ENCODE measurements at places on chromosomes 6 and 20.

DNA sequence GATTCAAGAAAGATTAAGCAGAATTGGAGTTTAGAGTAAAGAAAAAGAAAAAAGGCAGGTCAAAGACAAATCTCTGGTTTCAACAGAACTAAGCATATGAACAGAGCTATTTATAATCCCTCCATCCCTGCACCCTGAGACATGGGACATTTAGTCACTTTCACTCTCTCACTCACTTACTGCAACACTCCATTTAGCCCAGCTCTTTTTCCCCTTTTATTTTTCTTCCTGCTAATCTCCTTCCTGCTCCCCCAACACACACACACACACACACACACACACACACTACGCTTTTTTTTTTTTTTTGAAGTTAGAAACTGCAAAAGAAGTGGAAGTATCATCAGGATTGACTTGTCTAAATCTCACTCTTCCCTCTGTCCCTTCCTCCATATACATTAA, 45.1 kb upstream of the TBC1D7 start:
- no peak for DNase-seq

GRCh38 chr6:158972241-158973233, 27.5 kb downstream of the RSPH3 start:
- DNase-seq: peak; percentile 58

- peak; percentile 20 for DNase-seq
Observed at GRCh38 chr20:50635676-50636600, 55.4 kb downstream of the RIPOR3 start.

GRCh38 chr6:75128878-75129570, 76.8 kb downstream of the COL12A1 start:
- no peak for DNase-seq

DNA sequence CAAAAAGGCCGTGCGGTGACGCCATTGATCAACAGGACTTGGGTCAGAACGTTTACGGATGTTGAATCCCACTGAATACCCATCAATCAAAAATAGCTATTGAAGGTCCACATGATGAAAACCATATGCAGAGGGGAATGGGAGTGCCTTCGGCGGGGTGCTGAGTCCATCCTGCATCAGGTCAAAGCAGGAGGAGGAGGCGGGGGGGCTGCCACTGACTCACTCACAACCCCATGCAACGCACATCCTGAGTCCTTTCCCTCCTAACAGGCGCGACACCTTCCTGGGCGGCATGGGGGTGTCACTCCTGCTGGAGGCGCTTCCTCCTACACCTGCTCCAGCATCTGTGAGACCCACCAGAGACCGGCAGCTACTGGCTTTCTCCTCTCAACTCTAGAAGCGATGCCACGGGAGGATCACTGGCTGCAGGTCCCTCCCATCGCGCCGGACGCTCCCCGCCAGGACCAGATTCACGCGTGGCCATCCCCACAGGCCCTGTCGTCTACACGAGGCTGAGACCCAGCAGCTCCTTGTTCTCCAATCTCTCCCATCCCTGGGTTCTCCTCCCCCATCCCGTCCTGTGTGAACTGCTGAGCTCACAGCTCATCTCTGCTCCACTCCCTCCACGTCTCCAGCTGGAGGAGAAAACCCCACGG, 170.6 kb upstream of the THBS2 start:
- DNase-seq: no peak

GRCh38 chr6:81003156-81003555, 749.3 kb downstream of the TENT5A start:
- DNase-seq: no peak

GRCh38 chr20:20223981-20224380, 143.9 kb upstream of the INSM1 start:
- no peak for DNase-seq

DNA sequence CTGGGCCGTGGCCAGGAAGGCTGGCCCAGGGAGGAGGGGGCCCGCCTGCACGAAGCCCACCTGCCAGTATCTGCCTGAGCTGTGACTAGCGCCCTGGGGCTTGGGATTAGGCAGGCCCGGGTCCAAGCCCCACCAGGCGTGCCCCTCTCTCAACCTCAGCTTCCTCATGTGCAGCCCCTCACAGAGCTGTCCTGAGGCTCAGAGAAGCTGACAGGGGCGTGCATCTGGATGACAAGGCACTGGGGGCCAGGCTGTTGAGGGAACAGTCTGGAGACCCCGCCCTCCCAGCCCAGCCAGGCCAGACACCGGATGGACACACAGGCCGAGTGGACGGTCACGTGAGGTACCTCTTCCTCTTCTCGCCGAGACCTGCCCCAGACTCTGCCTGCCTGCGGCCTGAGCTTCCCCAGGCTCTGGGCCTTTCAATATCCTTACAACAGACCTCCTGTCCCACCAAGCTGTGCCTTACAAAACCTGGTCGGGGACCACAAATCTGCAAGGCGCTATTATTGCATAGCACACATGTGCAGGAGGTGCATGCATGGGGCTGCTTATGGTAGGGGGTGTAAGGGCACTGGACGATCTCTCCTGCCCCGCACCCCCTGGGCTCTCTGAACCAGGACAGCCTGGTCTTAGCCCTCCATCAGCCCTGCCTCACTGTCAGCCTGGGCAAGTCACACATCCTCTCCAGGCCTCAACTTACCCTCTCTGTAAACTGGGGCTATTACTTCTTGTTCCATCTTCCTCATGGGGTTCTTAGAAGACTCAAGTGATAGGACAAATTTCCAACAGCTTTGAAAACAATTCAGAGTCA, 20.0 kb downstream of the NOL4L start:
- no peak for DNase-seq

DNA sequence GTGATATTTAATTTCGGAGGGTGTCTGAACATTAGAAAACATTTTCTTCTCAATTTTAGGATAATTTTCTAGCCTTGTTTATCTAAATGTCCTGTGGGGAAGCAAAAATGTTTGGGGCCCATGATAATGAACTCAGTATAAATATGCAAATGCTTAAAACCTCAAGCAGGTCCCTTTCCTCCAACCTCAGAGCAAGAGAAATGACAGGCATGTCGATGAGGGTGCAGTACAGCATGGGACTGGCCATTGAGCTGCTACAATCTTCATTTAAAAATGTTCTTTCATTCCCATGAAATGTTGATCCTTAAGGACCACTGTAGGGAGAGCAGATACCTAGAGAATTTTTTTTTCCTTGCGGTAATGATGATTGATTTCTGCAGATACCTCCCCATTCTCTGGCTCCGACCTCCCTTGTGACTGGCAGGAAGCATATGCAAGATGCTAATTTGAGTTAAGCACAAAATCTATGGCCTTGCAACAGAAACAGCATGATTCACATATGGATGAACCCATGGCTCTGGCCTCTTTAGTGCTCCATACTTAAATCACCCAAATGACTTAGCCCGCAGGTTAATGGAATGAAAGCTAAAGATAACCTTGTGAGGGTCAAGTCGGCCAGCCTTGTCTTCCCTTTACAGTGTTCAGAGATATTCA, 243.3 kb downstream of the SOX4 start:
- no peak for DNase-seq

GRCh38 chr6:142045380-142046278, 87.1 kb upstream of the GJE1 start:
- no peak for DNase-seq

- DNase-seq: no peak
Observed at GRCh38 chr6:30836957-30837356, 47.4 kb upstream of the DDR1 start.

- no peak for DNase-seq
Observed at GRCh38 chr20:2276015-2276414, 19.8 kb upstream of the TGM3 start.

GRCh38 chr6:41607736-41608135, 30.5 kb upstream of the MDFI start:
- no peak for DNase-seq

DNA sequence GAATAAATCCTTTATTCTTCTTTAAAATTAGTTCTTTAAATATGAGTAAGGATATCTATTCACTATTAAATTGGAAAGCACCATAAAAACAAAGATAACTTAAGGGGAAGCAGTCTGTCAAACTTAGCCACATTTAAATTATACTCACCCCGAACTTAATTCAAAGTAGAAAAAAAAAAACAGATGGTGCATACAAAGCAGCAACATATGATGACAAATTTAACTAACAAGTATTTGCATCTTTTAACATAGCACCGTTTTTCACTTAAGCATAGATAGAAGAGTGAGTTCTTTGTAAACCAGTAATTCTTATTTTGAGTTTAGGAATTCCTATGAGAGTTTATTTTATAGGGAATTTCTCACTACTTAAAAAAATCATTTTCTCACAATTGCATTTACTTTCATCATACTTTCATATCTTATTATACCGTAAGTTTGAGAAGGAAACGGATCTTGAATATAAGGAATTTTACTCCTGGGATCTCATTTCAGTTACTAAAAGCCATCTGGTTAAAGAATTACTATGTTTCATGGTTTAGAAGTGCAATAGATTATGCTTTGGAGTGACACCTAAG, 828.2 kb upstream of the MAP3K7 start:
- DNase-seq: peak; percentile 18

DNA sequence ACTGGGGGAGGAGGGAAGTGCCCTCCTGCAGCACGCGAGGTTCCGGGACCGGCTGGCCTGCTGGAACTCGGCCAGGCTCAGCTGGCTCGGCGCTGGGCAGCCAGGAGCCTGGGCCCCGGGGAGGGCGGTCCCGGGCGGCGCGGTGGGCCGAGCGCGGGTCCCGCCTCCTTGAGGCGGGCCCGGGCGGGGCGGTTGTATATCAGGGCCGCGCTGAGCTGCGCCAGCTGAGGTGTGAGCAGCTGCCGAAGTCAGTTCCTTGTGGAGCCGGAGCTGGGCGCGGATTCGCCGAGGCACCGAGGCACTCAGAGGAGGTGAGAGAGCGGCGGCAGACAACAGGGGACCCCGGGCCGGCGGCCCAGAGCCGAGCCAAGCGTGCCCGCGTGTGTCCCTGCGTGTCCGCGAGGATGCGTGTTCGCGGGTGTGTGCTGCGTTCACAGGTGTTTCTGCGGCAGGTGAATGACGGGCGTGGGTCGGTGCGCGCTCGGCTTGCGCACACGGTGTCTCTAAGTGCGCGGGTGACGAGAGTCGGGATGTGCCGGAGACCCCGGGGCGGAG, at the start of gene CDKN1A:
Gene CDKN1A, plus strand, starts transcription at position 227 of the 555 bp plus-strand sequence. CDS start 5,388 bp downstream, outside the sequence.
- peak; percentile 80 for DNase-seq

GRCh38 chr6:14075095-14075503, 42.5 kb upstream of the CD83 start:
- DNase-seq: peak; percentile 14

DNA sequence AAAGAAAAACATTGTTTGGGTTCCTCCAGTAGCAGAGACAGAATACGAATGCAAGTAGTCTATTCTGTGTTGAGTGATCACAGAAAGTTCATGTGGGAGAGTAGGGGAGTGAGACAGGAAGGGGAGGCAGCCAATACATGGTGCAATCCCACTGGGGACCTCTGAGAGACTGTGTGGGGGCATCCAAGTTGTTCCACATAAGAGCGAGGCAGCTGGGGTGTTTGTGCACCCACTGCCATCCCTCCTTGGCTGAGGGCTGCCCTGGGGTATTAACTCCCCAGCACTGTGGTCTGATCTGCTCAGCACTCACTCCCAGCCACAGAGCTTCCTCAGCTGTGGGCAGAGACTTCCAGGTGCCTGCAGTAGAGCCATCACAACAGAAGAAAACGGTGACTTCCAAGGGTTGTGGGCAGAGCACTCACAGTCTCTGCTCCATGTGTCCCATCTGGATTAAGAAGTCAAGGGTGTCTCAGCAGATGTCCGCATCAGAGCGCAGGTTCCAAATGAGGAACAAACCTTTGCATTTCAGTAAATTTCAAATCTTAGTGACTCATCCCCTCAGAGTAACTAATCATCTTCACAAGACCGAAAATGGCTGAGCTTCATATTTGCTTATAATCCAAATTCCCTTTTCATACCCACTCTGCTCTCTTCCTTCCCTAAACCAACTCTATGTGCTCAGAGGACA, 101.9 kb upstream of the NAA20 start:
- no peak for DNase-seq

DNA sequence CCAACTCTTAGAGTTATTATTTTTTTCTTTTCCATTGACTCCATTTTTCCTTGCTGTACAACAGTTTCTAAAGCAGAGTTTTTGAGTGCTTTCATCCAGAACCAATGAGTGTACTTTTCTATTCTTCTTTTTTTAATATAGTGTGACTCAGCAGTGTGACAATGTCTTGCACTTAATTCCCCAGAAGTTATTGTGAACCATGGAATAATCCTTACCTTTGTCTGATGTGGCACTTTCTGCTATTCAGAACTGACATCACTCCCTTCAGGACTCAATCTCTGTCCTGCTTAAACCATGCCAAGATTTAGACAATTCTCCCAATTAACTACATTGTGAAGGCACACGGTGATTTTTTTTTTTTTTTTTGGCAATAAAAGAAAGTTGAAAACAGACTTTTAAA, 41.5 kb downstream of the GRIK2 start:
- no peak for DNase-seq

- no peak for DNase-seq
Observed at GRCh38 chr20:58982406-58983114, 1.5 kb downstream of the NELFCD start.

DNA sequence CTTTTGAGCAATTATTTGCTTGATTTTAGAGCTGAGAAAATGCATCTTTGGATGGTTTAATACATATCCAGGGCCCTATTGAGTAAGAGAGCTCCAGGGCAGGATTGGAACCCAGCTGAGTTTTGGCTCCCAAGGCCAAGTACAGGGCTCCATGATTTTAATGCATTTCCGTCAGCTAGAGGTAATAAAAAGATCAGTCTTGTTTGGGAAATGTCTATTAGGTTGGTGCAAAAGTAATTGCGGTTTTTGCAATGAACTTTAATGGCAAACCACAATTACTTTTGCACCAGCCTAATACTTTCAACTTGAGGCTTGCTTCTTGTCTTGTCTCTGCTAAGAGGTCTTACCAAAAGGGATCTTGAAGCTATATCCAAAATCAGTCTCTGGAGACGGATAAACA, 29.4 kb upstream of the CDH4 start:
- no peak for DNase-seq

- DNase-seq: no peak
Observed at GRCh38 chr6:24188578-24189080, 62.6 kb downstream of the NRSN1 start.

GRCh38 chr20:47244451-47244850, 112.0 kb downstream of the ZMYND8 start:
- DNase-seq: no peak

DNA sequence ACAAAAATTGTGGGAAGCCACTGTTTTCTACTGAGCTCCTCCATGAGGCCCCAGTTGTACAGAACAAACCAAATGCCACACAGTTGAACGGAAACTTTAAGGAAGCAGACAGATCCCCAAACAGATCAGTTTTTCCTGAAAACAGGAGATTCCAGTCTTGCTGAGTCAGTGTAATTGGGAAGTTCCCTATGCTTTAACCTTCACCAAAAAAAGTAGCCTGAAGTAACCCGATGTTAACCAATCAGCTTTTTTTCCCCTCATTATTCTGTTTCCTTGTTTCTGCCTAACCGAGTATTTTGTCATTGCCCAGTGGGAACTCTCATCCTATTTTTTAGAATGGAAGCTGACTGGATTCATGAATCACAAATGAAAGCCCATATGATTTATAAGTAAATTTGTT, 36.7 kb downstream of the MARCKS start:
- no peak for DNase-seq
